ENCODE measurements at places on chromosomes 2 and 18.

DNA sequence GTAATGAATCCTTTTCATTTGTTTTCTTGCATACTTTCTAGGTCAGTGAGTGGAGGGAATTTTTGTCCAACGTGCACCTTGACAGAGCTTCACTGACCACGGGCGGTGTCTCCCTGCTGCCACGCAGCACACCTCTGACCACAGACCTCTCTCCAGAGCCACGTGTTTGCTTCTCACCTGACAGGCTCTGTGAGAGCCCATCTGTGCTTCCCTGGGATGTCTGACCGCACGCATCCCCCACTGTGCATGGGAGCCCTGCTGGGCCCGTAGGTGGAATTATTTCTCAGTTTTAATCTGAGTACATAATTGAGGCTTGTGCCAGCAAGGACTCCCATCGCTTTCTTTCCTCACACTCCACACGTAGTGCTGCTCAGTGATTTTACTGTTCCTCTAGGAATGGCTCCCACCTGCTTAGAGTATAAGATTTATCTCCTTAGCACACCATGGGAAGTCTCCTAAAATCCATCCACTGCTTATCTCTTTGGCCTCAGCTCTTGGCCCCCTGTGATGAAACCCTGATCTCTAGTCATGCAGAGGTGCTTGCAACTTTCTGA, 482.6 kb downstream of the TSN start:
- no peak for DNase-seq

DNA sequence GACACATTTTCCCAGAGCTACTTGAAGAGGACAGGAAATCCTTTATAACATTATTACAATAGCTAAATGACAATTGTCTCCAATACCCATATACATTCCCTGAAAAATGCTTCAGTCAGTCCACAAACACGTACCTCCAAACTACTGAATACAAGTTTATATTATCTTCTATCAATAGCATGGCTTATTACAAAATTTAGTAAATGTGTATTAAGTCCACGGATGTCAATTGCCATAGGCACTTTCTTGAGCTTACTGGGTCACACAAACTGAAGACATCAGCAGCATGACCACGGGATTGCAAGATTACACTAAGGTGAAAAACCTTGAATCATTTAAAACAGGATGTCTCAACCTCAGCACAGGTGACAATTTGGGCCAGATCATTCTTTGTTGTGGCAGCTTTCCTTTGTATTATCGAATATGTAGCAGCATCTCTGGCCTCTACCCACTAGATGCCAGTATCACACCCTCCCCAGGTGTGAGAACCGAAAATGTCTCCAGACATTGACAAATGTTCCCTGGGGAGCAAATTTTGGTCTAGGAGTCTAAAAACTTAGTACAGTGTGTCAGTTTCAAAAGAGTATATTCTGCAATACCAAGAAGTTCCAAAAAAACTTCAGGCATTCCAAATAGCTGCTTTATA, 1.4 kb downstream of the MBD2 start:
- DNase-seq, result no peak

GRCh38 chr2:26809876-26810577, 24.2 kb downstream of the CENPA start:
- no peak for DNase-seq

- no peak for DNase-seq
Measured at GRCh38 chr18:5787936-5788335, 107.4 kb downstream of the TMEM200C start.

GRCh38 chr18:44025421-44025820, 655.3 kb upstream of the SETBP1 start:
- DNase-seq, result no peak

DNA sequence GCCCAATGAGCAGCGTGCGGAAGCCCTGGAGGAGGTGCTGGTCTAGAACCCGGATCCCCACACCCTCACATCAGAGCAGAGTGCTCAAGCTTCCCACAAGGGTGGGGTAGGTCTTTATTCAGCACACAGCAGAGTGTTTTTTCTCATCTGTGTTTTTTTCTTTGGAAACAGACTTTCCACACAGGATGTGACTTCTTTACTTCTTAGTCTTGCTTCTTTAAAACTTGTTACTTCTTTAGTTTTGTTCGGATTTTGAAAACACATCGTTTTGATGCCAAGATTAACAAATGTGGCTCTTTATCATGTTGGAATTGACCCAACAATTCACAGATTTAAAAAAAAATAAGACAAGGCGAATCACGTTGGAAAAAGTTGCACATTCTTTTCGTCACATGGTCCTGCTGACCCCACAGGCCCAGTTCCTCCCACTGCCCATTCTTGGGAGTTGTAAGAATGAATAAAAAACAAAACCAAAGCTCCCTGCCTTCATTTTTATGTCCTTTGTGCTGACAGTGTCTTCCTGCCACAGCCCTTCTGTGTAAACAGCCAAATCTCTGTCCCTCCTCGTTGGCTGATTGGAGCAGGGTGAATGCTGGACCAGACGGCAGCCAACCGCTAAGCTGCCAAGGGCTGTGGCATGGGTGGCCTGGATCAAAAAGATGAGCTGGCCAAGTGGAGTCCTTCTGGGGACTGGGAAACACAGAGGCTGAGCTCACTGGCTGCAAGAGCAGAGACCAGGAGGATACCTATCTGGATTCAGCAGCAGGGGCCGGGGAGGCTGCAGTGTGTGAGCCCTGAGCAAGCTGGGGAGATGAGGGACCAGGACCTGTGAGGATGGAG, 81.6 kb downstream of the TWIST2 start:
- no peak for DNase-seq

DNA sequence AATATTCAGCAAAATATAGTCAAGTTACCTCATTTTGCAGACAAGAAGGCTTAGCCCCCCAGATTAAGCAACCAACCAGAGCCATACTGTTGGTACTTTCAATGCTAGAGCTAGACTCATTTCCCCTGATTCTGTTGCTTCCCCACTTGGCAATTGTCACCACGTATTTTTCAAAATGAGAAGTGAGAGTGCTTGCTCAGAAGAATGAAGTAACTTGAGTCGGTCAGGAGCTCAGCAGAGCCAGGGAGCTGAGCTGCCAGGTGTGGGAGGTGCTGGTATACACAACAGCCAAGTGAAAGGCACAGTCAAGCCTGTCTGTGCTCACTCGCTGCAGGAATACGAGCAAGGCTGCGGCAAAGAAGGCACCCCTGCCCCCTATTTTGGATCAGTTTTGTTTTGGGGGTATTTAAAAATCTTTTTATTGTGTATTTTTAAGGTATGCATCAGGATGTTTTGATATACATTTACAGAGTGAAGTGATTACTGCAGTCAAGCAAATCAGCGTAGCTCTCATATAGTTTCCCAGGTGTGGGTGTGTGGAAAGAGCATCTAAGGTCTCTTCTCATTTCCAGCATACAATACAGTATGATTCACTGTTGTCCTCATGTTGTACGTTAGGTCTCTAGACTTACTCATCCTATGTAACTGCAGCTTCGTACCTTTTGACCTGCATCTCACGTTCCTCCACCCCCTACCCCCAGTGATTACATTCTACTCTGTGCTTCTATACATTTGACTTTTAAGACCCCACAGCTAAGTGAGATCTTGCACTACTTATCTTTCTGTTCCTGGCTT, 62.4 kb downstream of the MRPS9 start:
- no peak for DNase-seq

- no peak for DNase-seq
Measured at GRCh38 chr2:10552871-10553245, 104.7 kb upstream of the ODC1 start.
